DMS153 (cell line): ENCODE measurements at places on chromosomes 3 and 15.

GRCh38 chr3:49628249-49628648, 45.9 kb upstream of the APEH start:
- no peak for DNase-seq

DNA sequence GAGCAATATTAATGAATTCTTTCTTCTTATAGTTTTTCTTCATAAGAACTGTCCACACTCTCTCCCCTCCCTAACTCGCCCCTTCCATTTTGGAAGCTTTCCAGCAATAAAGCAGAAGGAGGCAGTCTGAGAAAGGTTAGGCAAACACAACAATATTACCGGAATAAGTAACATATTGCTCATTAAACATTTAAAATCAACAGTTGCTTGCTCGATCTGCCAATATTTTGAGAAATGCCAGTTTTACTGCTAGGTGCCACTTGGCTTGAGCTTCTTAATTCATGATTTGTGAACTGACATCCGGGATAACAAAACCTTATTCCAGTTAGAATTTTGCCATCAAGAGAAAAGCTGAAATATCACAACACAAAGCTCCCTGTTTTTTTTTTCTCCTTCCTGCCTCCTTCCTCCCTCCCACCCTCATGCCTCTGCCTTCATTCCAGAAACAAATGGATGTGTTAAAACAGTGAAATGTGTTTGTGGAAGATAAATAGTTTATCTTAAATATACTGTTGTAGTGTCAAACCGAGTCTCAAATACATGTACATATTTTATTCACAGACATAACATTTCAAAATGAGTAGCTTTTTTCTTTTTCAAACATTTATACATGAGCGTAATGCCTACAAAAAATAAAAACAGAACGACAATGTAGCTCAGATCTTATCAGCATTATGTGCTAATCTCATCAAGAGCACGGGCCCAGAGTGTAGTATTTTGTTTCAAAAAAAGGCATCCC, 253.7 kb downstream of the GAP43 start:
- DNase-seq, result no peak

- DNase-seq, result no peak
These were observed 11.7 kb downstream of the EDEM1 start for GRCh38 chr3:5198986-5199731.

DNA sequence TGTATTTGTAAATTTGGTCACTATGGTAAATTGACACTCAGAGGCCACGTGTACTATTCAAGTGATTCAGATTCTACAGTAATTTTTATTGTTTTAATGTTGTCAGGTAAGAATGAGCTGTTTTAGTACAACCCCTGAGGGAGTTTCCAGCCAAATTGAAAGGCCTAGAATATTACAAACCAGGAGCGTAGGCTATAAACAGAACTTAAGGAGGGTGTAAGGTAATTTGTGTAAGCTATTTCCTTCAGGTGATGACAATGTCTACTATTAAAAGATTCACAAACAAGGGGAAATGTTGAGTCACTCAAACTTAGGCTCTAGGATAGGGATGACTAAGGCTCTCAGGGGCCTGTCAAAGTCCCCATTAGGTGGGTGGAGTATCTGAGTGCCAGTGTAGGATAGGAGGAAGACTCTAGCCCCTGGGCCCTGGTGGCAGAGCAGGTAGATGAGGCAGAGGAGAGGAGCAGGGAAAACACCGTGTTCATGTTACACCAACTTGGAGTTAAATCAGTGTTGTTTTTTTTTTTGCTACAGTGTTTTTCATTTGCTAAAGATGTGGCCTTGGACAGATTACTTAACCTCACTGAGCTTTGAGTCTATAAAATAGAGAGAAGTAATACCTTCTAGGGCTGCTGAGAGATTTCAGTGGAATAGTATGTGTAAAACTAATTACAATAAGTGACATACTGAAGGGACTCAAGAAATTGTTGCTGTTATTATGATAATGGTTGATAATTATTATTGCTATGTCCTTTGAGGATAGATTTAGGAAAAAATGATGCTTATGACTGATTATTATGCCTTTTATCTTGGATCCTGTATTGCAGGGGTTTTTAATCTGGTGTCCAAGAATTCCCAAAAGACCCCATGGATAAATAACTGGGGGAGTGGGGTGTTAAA, 10.3 kb downstream of the TM4SF1 start:
- DNase-seq, result peak; percentile 59

GRCh38 chr15:39904115-39904514, 16.0 kb downstream of the GPR176 start:
- no peak for DNase-seq

- DNase-seq, result no peak
These were observed 144.2 kb downstream of the ANO10 start for GRCh38 chr3:43477600-43477999.

DNA sequence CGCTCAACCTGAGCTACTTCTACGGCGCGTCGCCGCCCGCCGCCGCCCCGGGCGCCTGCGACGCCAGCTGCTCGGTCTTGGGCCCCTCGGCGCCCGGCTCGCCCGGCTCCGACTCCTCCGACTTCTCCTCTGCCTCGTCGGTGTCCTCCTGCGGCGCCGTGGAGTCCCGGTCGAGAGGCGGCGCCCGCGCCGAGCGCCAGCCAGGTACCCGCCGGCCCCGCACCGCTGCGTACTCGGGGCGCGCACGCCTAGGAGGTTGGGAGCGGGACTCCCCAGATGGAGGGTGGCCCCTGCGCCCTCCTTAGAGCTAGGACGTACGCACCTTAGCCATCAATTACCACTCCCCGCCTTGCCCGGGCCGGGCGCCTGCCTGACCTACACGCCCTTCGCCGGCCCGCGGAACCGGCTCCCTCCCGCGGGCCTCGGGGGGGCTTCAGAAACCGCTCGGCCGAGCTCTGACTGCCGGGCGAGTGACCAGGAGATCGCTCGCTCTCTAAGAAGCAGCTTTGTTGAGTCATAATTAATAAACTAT, 466 bp downstream of the NFKBIZ start:
- no peak for DNase-seq

- DNase-seq, result no peak
These were observed 53.4 kb upstream of the C15orf39 start for GRCh38 chr15:75148280-75148679.

- DNase-seq, result no peak
These were observed 101.6 kb downstream of the KCNMB2 start for GRCh38 chr3:178637802-178638201.

- no peak for DNase-seq
These were observed 222.6 kb upstream of the NR2F2 start for GRCh38 chr15:96107916-96108315.
